Stimulated activated CD8-positive, alpha-beta memory T cell treated with anti-CD3 and anti-CD28 coated beads, Interleukin-4, amount 100 ng/mL, for 4 hours (primary cell): ENCODE measurements at places on chromosomes 2 and 18.

DNA sequence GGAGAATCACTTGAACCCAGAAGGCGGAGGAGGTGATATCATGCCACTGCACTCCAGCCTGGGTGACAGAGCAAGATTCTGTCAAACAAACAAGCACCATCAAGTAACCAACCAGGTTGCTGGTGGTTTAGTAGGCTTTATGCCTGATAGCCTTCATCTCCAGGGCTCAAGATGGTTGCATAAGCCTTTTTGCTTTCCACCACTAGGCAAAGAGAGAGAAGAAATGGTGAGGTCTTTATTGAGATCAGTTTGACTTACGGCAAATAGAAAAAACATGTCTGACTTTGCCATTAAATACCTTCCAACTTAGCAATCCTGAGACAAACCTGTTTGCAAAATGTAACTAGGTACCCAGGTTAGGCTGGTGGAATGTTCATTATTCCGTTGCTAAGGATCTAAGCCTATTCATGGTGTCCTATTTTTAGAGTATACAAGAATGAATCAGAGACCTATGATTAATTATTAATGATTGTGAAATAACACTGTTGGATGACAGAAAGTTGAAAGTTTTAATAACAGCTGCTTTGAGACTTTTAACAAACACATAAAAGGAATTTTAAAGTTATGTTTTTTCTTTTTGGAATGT, 53.5 kb upstream of the SLC38A11 start:
- DNase-seq: no peak

DNA sequence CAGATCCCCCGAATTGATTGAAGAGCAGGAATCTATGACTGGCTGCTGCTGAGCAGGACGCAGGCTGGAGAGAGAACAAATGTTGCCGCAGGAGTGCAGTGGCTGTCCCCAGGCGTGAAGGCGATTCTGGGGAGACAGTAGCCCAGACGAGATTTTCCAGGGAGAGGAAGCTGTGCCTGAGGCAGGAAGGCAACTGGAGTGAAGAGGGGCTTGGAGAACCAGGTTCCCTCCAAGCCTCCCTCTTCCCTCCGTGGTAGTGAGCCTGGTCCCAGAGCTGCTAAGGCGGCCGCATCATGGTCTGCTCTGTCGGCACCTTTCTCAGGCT, 1.3 kb upstream of the NPPC start:
- DNase-seq: no peak

- no peak for DNase-seq
These were observed 7.4 kb upstream of the TEX261 start for GRCh38 chr2:71001981-71002570.

GRCh38 chr2:51335087-51336058, 303.4 kb upstream of the NRXN1 start:
- no peak for DNase-seq

- no peak for DNase-seq
These were observed 154.9 kb upstream of the NDUFV2 start for GRCh38 chr18:8947566-8947965.

DNA sequence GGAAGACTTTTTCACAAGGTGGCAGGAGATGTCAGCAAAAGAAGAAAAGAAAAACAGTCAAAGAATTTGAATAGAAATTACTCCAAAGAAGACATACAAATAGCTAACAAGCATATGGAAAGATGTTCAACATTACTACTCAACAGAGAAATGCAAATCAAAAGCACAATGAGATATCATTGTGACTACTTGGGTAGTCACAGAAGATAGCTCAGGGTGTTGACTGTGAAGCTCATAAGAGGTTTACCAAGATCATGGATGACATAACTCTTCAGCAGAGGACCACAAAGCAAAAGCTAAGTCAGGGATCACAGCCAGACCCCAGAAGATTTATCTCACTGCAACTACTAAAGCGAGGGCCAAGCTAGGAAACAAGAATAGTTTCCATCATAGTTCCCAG, 53.0 kb upstream of the TANK start:
- no peak for DNase-seq

GRCh38 chr2:106057206-106057605, 136.9 kb downstream of the UXS1 start:
- peak; percentile 30 for DNase-seq

DNA sequence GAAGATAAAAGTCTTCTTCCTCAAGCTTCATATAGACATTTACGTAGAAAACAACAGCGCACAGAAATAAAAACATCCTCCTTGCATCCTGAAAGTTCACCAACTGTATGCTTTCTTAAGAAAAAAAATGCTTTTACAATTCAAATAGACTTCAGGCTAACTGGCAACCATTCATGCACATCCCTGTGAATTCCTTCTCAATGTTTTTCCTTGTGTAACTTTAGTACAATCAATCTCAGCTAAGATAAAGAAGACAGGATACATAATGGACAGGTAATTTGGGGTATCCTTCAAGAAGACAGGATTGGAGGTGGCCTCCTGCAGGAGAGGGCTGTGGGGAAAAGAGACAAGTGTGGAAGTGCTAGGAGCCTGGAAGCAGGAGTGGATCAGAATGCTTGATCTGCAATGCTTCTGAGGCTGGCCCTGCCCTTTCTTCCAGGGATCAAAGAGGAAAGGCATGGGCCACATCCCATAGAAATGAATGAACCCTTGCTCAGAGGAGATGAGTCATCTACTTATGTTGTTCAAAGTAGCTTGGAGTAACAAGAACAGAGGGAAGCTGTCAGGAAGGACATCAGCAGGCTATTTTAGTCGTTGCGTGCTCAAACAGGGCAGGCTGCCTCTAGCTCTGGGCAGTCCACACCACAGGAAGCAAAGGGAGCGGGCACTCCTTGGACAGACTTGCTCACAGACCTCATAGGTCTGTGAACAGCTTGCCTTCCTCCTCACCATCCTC, 126.6 kb downstream of the TMEM131 start:
- DNase-seq: no peak

DNA sequence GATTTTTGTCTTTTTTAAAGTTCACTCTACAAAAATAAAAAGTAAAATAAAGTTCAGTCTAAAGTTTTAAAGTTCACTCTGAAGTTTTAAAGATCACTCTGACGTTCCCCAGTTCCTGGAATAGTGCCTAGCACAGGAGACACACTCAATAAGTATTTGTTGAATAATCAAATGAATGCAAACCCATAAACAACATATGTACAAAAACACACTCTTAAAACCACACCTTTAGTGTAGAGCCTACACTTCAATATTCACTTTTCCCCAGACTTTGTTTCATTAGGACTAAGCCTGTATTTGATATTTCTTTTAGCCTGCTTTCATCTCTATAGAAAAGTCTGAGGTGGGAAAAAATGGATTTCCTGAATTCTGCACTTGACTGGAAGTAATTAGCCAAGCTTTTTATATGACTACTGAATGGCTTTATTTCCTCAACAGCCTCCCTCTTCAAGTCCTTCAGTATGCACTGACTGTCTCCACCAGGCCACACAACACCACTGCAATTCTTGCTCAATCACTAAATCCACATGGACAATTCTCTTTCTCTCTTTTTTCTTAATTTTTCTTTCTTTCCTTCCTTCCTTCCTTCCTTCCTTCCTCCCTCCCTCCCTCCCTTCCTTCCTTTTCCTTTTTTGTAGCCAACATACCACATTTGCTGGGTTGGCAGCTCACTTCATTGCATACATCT, 104.6 kb downstream of the SS18 start:
- DNase-seq: no peak

- DNase-seq: no peak
These were observed 23.4 kb downstream of the TMEM18 start for GRCh38 chr2:653645-654425.

- DNase-seq: no peak
These were observed 161.7 kb downstream of the INSIG2 start for GRCh38 chr2:118250001-118250400.

DNA sequence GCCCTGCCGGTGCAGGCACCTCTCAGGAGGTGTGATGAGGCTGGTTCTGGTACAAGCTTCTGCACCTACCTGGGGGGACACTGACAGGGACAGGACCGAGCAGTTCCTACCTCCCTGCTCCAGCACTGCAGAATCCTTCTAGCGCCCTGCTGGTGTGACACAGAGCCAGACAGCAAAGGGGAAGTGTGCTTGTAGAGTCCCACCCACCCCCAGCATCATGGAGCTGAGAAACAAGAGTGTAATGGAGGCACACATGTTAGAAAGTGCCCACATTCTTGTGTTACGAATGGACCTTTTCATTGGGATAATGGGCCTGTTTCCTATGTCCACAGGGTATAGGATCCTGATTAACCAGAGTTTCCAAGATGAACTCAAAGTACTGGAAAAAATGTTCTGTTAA, 38.3 kb downstream of the OXER1 start:
- DNase-seq: no peak

- DNase-seq: no peak
These were observed 2.2 kb downstream of the TBR1 start for GRCh38 chr2:161418275-161418714.

DNA sequence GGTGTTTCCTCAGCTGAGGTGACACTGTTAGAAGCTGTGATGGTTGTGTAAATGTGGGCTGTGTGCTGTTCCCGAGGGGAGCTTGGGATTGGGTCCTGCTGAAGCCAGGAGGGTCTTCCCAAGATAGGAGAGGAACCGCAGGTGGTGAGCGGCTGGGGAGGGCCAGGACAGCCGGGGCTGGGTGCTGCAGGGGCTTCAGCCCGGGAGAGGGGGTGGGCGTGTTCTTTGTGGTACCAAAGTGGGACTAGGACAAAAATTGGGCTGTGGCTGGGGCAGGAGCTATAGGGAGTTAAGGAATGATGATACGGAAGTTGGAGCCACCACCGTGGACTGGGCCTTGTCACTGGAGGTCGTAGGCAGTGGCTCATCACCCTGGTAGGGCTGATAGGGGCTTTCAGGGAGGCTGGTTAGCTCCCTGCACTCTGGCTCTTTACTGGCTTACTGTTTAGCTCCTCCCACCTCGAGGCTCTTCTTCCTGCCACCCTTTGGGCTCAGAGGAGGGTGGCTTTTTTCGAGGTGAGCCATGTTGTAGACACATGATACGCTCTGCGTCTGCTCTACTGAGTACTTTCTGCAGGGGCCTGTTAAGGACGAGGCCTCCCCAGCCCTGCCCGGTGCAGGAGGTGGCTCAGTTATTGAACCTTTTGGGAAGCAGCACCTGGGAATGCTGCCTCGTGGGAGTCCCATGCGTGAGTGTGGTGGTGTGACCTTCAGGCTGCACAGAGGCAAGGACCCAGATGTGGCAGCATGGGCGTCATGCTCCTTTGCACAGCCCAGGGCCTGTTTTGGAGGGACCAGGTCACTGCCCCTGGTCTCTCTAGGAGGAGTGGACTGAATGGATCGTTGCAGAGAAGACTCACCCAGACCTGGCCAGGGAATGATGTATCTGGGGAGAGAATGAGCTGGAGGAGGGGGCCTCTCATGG, 21.6 kb downstream of the ASB1 start:
- DNase-seq: no peak

- DNase-seq: no peak
These were observed 118.0 kb downstream of the PLB1 start for GRCh38 chr2:28613633-28614501.

GRCh38 chr2:86491088-86491487, 49.9 kb downstream of the KDM3A start:
- DNase-seq: no peak

GRCh38 chr2:151357359-151357758, at the start of gene TNFAIP6:
TSS of gene TNFAIP6 (plus strand) at chr2:151357592. CDS start at chr2:151357667, 75 bp downstream.
- no peak for DNase-seq

GRCh38 chr2:86033751-86034692, 71.7 kb downstream of the POLR1A start:
- DNase-seq: no peak

- no peak for DNase-seq
These were observed 75.8 kb downstream of the ARHGEF4 start for GRCh38 chr2:130912471-130912870.

DNA sequence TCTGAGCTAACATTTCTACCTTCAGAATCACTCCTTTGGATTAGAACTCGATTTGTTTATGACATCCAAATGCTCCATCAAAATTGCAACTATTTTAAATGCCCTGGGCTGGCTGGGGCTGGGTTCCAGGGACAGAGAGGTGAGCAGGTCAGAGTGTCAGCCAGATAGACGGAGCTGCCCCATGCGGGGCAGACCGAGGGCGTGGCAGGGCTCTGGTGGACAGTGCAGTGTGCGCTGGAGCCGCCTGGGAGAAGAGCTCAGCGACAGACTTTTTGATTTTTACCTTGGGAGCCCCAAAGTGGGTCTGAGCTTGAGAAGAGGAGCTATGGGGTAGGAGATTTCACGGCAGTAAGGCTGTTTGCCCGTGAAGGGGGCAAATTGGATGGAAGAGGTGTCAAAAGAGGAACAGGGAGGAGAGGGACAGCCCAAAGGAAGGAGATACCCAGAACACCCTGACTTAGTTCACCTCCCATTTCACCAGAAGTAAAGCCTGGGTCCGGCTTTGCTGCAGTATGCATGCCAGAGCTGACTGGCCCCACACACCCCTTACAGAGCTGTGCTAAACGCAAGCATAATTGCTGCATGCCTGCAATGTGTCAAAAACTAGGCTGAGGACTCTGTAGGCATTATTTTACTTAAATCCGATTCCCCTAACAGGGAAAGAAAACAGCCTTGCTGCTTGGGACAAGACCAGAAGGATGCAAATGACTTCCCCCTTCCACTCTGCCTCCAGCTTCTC, 33.7 kb downstream of the EN1 start:
- DNase-seq: no peak

DNA sequence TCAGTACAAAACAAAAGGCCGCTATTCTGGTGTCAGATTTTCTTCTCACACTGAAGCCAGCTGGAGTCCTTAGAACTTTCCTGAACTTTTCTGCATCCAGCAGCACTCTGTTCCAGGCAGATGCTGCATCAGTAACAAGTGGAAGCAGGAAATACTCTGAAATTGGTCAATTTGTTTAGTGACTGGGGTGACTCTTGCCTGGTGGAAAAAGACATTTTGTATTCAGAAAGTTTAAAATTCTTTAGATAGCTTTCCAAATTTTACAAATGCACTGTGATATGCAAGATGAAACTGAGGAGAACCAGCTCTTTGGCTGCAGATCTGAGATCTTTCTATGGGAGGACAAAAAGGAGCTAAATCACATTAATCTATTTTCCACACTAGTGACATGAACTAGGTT, 385.7 kb downstream of the NRXN1 start:
- no peak for DNase-seq

- DNase-seq: no peak
These were observed 67.0 kb upstream of the TMEM200C start for GRCh38 chr18:5962362-5962761.

- no peak for DNase-seq
These were observed 38.7 kb downstream of the RALBP1 start for GRCh38 chr18:9513971-9514512.

GRCh38 chr2:39913648-39914461, 134.8 kb upstream of the THUMPD2 start:
- DNase-seq: no peak

DNA sequence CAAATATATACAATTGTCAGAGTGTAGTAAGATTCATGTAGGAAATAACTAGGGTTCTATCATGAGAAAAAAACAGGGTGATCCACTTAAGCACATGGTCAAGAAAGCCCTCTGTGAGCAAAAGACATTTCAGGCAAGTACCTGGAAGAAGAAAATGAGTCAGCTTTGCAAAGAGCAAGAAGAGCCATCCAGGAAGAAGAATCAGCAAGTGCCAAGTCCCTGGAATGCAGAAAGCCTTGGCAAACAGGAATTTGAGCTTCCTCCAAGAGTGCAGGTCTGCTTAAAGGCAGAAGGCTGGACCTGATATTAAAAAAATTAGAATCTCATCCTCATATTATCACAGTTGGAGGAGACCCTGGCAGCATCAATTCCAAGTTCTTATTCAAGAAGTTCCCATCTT, 188.5 kb upstream of the CELF4 start:
- DNase-seq: no peak
